Pancreas (tissue), 10 donors: ENCODE measurements at places on chromosomes 5 and 9. TPM values are rescaled to one million over a fixed set of nuclear protein-coding genes. Genes with fewer than 3 reads are reported as not detected.

The ACTBL2 gene
- polyA plus RNA-seq: not detected

The GARIN3 gene
- not detected for polyA plus RNA-seq

DNA sequence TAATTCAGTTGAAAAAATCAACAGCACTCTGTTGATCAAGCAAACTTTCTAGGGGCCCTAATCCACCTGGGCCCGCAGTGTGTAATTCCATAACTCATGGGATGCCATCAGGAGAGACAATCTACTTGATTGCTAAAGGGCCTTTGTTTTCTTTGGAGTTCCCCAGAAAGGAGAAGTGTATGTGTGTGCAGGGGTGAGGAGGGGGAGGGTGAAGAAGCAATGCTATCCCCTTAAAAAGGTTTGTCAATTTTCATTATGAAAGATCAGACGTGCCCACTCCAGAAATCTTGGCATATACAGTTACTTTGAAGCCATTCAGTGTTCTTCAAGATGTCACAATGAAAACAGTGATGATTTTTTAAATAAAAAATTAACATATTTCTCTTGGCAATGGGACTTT, 6.2 kb downstream of the PARP8 start:
- no peak overlapping the region for H3K4me3 ChIP-seq
- no peaks in the 10 kb centered on the region for H3K36me3 ChIP-seq
- peaks cover 5% of the 10 kb centered on the region for H3K4me1 ChIP-seq
- H3K27me3 ChIP-seq: no peaks in the 10 kb centered on the region

DNA sequence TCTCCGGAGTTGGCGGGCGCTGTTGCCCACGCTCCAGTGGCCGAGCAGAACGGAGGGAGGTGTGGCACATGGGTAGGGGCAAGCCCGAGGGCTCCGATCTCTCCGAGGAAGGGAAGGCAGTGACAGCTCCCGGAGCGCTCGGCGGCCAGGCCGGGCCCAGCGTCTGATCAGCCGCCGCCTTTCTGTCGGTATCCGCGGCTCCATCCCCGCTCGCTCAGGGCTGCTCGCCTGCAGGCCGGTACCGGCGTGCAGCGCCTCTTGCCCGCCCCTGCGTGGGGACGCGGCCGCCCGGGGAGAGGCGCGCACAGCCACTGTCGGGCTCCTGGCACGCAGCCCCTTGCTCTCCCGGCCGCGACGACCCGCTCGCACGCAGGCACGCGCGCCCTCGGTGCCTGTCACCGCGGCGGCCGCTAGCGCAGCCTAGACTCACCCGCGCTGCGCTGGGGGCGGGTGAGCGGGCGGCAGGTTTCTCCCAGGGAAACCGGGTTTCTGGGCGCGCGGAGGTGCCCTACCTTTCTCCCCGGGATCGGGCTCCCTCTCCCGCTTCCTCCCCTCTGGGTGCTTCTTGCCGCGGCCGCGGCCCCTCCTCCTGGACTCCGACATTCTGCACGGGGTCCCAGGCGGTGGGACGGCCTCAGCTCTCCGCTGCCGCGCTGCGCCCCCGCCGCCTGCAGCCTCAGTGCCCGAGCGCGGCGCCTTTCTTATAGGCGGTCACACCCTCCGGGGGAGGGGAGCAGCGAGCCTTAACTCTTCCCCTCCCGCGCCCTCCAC, 108.4 kb downstream of the PSD2 start:
- DNase-seq: no peak
- no peak overlapping the region for H3K27ac ChIP-seq
- H3K4me3 ChIP-seq: peak overlapping the region; percentile 60
- H3K4me1 ChIP-seq: no peaks in the 10 kb centered on the region

DNA sequence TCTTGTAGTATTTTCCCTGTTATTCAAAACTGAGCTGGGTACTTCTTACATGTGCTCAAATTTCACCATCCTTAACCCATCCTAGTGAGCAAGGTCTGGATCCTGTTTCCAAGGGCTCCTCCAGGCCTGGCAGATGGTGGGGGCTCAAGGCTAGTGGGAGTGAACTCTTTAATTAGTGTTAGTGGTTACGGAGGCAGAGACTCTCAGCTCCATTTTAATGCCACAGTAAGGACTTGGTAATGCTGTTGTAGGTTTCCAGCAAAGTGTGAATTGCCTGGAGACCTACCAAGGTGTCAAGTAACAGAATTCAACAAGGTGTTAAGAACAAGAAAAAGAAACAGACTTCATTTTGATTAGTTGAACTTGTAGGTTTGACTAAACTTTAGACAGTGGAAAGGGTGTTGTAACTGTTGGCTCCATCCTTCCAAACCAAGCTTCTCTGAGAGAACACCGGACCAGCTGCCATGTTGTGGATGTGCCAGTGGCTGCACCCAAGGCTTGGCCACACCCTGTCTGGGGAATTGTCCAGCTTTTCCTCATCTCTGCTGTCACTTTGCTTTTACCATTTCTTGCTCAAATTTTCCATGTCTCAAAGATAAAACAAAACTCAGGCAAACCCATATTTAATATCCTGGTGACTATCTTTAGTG, 98.7 kb downstream of the ADCY2 start:
- no peaks in the 10 kb centered on the region for H3K4me1 ChIP-seq
- DNase-seq: no peak
- H3K4me3 ChIP-seq: no peak overlapping the region
- no peaks in the 10 kb centered on the region for H3K27me3 ChIP-seq
- H3K27ac ChIP-seq: no peak overlapping the region
- no peaks in the 10 kb centered on the region for H3K36me3 ChIP-seq

The PTPA gene
- 43.8 TPM for polyA plus RNA-seq

DNA sequence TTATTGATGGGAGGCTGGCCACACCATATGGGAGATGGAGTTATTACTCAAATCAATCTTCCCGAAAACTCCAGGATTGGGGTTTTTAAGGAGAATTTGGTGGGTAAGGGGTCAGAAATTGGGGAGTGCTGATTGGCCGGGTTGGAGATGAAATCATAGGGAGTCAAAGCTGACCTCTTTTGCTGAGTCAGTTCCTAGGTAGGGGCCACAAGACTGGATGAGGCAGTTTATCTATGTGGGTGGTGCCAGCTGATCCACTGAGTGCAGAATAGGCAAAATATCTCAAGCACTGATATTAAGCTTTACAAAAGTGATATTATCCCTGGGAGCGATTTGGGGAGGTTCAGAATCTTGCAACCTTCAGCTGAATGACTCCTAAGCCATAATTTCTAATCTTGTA, 75.7 kb upstream of the CLINT1 start:
- no peak overlapping the region for H3K4me3 ChIP-seq
- no peaks in the 10 kb centered on the region for H3K4me1 ChIP-seq
- H3K36me3 ChIP-seq: no peaks in the 10 kb centered on the region
- DNase-seq: no peak
- no peaks in the 10 kb centered on the region for H3K27me3 ChIP-seq

GRCh38 chr9:81480828-81481604, 208.3 kb downstream of the TLE1 start:
- no peak for DNase-seq
- no peaks in the 10 kb centered on the region for H3K4me1 ChIP-seq
- no peak overlapping the region for H3K27ac ChIP-seq
- H3K4me3 ChIP-seq: no peak overlapping the region

GRCh38 chr9:80134487-80134886, 562.7 kb downstream of the TLE4 start:
- H3K27ac ChIP-seq: no peak overlapping the region
- H3K4me1 ChIP-seq: no peaks in the 10 kb centered on the region
- DNase-seq: no peak
- no peak overlapping the region for H3K4me3 ChIP-seq
- no peaks in the 10 kb centered on the region for H3K27me3 ChIP-seq
- no peaks in the 10 kb centered on the region for H3K36me3 ChIP-seq

GRCh38 chr5:180790020-180790419, 12.6 kb downstream of the MGAT1 start:
- H3K4me1 ChIP-seq: peaks cover 32% of the 10 kb centered on the region
- H3K27ac ChIP-seq: peak overlapping the region; percentile 47
- DNase-seq: peak; percentile 61
- no peaks in the 10 kb centered on the region for H3K27me3 ChIP-seq

DNA sequence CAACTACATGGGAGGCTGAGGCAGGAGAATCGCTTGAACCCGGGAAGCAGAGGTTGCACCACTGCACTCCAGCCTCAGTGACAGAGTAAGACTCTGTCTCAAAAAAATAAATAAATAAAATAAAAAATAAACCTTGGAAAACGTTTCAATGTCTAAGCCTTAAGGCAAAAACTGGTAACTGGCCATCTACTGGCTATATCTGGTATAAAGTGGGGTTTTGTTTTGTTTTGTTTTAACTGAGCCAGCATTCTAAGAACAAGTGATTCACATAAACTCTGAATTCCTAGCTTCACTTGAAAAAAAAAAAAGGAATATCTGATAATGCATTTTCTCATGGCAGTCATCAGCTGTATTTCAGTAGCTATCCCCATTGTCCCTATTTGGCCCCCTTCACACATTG, 126.1 kb upstream of the EFNA5 start:
- no peaks in the 10 kb centered on the region for H3K27me3 ChIP-seq
- no peaks in the 10 kb centered on the region for H3K4me1 ChIP-seq
- H3K36me3 ChIP-seq: no peaks in the 10 kb centered on the region
- H3K4me3 ChIP-seq: no peak overlapping the region
- H3K27ac ChIP-seq: no peak overlapping the region

The LEAP2 gene
- 3.9 TPM for polyA plus RNA-seq

GRCh38 chr9:33187519-33188218, 20.5 kb upstream of the B4GALT1 start:
- no peak for DNase-seq
- H3K4me1 ChIP-seq: no peaks in the 10 kb centered on the region
- no peaks in the 10 kb centered on the region for H3K36me3 ChIP-seq
- H3K4me3 ChIP-seq: no peak overlapping the region

- no peaks in the 10 kb centered on the region for H3K27me3 ChIP-seq
- H3K36me3 ChIP-seq: no peaks in the 10 kb centered on the region
- H3K27ac ChIP-seq: no peak overlapping the region
- no peak overlapping the region for H3K4me3 ChIP-seq
These were observed 23.9 kb upstream of the SAP30L start for GRCh38 chr5:154421868-154422267.

DNA sequence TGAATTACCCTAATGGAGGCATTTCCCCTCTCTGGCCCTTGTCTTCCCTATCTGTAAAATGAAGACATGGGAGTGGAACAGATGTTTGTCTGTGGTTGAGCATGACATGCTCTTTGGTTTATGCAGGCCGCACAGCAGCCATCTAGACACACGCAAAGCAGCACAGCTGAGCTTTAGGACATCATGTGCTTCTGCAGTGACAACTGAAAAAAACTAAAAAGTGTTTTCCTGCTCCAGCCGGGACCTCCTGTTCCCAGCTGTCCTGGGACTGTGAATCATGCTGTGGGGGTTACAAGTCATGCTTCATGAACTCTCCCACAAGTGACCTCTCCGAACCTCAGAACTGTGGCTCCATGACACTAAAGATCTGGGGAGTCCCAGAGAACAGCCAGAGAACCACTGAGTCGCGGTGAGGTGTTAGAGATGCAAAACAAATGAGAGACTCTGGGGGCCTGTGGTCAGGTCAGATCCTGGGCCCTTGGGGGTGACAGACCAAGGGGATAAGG, 1.7 kb downstream of the SMIM3 start:
- H3K4me1 ChIP-seq: peaks cover 17% of the 10 kb centered on the region
- no peak overlapping the region for H3K27ac ChIP-seq
- H3K4me3 ChIP-seq: peak overlapping the region; percentile 85
- no peaks in the 10 kb centered on the region for H3K36me3 ChIP-seq
- H3K27me3 ChIP-seq: no peaks in the 10 kb centered on the region
- peak; percentile 29 for DNase-seq

DNA sequence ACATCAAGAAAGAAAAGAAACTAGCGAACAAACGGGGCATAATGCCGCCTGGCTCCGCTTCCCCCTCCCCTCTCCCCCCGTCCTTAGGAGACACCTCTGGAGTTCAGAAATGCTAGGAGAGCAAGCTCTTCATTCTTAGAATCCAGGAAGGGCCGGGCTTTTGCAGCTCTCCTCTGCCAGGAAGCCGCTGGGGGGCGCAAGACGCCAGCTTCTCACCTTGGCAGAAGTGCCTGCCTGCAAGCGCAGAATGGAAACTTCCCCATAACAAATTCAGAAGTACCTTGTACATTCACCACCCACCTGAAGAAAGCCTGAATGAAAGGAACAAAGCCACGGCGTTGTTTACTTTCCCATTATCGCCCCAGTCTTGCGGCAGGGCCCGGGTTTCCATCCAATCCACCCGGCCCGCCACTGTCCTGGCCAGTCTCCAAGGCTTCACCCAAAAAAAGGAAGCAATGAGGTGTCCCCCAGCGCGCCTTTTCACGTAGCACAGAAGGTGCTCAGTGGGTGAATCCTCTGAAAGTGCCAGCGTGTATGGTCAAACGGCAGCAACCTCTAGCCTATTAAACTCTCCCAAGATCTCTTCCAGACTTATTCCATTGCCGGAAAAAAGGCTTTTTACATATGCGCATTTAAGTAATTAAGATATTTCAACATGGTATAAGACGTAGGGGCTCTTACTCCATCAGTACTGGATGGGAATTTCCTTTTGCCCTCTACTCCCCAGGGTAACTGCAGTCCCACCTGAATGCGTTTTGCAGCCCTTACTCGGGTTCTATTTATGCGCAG, 1.6 kb upstream of the GADD45G start:
- peak overlapping the region; percentile 73 for H3K27ac ChIP-seq
- DNase-seq: peak; percentile 93
- peaks cover 5% of the 10 kb centered on the region for H3K4me1 ChIP-seq
- no peaks in the 10 kb centered on the region for H3K27me3 ChIP-seq
- H3K4me3 ChIP-seq: peak overlapping the region; percentile 97
